Suppressor macrophage (primary cell): ENCODE measurements at places on chromosomes 16 and 17.

- DNase-seq: peak; percentile 70
These were observed 2.8 kb upstream of the SLFN11 start for GRCh38 chr17:35376245-35376644.

GRCh38 chr17:71572343-71572742 lies 548.5 kb upstream of the SOX9 start:
- no peak for DNase-seq

DNA sequence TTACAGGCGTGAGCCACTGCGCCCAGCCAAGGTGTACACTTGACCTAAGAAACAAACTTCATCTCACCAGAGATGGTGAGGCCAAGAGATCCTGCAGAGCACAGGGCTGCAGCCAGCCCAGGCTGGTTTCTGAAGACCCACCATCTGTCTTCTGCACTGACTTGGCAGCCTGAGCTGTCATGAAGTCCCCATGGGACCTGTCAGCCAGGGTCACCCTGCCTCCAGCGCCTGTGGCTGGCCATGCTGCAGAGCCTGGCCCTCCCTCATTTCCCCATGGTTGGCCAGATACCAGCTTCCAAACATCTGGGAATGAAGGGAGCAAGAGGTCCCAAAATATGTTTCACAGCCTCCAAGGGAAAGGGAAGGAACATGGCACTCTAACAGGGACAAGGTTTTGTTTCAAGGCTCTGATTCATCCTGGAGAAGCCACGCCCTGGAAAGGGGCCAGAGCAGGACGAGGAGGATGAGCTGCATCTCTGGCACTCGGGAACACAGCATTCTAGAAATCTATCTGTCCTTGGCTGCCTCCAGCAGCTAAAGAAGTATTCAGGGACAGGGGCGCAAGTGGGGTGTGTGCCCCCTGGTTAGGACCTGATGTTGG lies 45.3 kb downstream of the DDX19A start:
- DNase-seq: no peak

GRCh38 chr17:3918372-3919122 lies 2.3 kb upstream of the P2RX1 start:
- DNase-seq: no peak

GRCh38 chr16:4358831-4359561 lies 7.9 kb upstream of the PAM16 start:
- peak; percentile 48 for DNase-seq

DNA sequence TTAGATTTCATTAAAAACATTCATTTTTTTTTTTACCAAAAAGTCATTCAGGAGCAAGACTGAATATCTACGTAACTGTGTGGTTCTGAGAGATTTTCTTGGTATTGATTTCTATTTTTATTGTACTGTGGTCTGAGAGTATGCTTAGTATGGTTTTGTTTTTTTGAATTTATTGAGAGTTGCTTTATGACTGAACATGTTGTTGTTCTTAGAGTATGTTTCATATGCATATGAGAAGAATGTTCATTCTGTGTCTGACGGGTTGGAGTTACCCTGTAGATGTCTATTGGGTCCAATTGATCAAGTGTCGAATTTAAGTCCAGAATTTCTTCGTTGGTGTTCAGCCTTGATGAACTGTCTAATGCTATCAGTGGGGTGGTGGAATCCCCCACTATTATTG lies 306.0 kb upstream of the KCNJ16 start:
- no peak for DNase-seq

DNA sequence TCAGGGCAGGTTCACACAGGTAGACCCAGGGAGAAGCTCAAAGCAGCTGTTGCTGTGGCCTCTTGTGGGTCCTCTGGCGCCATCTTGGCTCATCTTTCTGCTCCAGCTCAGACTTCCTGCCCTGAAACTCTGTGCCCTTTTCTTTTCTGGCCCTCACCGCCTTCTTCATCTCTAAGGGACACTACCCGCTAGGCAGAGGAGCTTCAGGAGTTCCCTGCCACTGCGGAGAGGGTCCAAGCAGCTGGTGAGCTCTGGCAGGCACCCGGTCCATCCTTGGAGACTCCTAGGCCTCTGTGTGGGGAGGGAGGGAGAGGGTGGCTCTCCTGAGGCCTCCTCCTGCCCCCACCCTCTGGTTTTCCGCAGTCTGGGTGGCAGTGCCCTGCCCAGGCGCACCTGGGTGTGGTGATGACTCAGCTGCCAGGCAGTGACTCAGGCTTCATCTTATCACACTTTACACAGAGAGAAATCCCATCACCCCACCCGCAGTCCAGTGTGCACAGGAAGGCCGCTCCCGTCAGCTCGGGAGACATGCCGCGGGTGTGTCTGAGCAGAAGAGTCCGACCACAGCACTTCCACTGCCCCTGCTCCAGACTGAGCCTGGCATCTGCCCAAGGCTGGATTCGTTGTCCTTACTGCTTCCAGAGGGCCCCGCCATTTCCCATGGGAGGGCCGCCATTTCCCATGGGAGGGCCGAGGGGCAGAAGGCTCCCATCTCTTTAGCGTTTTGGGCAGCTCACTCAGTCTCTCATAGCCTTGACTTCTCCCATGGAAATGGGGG lies 7.3 kb downstream of the NT5C start:
- DNase-seq: no peak

GRCh38 chr16:87297918-87298631 lies 19.1 kb downstream of the C16orf95 start:
- peak; percentile 58 for DNase-seq

DNA sequence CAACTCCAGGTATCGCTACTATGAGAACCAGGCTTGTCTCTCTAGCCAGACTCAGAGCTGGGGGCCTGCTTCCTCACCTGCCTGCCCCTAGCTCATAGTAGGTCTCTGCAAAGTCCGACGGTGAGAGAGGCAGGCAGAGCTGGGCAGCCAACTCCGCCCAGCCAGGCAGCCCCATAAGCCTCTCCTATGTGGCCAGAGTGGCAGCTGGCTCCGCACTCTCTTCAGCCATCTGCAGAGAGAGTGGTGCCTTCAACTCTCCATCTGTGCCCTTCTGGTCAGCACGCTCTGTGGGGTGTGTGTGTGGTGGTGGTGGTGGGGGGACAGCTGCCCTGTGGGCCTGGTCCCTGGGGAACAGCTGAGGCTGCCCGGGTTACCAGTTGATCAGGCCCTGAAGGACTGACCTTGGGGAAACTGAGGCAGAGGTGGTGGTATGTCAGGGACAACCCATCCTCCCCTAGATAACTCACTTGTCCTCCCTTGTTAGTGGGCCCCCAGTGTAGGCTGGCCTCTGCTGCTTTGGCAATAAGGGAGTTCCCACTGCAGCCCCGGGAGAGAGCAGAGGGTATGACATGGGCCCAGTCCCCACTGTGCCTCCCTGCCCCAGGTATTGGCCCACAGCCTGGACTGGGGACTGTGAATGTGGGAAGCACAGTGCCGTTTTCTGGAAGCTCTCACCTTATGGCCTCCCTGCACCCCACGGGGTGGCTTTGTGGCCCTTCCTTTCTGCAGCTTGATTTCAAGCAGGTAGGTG lies 1.8 kb upstream of the ADGRG1 start:
- no peak for DNase-seq

GRCh38 chr17:17056156-17056539 lies 13.9 kb downstream of the MPRIP start:
- DNase-seq: peak; percentile 45

- DNase-seq: no peak
These were observed 42.6 kb upstream of the AXIN2 start for GRCh38 chr17:65604070-65604469.

DNA sequence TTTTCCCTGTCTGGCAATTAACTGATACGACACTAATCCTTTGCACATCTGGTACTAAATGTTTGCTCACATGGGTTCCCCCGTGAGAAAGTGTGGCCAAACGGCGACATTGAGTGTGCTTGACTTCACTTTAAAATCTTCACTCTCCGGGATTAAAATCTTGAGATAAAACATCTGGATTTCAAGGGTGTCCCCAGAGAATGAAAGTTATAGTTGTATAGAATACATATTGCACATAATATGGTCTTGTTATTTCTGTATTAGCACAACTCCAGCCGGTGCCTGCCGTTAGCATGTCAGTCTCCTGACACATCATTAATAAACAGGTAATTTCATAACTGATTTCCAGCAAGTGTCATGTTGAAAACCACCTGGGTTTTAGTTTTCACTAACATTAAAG lies 749.0 kb upstream of the SOX9 start:
- no peak for DNase-seq

- peak; percentile 64 for DNase-seq
These were observed 786 bp upstream of the CACNA1G start for GRCh38 chr17:50559674-50560184.

GRCh38 chr17:74415608-74416396 lies 16.1 kb upstream of the GPRC5C start:
- no peak for DNase-seq

GRCh38 chr16:5951486-5951885 lies 853.9 kb upstream of the EEF2KMT start:
- DNase-seq: no peak

DNA sequence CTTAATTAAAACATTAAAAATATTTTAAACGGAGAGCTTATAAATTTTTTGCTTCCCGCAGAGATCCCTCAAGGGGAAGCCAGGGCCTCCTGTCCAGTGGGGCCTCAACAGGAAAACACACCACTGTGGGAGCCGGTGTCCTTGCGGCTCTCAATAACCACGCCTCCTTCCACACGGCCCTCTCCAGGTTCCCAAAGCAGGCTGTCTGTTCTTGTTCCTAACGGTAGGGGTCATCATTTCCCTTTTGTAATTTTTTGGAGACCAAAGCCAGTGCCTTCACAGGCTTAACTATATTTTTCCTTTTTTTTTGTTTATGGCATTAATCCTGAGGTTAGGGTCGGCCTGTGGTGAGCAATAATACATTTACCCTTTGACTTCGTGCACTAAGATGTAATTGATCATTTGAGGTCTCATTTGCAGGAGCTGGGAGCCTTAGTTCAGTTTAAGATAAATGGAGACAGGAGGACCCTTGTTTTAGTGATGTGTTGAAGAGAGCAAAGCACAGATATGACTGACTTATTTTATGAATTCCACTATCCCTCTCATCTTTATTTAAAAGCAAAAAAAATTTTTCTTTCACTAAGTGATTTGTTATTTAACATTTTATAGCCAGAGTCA lies 77.5 kb upstream of the N4BP1 start:
- peak; percentile 72 for DNase-seq

- peak; percentile 92 for DNase-seq
These were observed 6.8 kb upstream of the TBC1D3B start for GRCh38 chr17:36183001-36183971.
